ENCODE measurements at places on chromosomes 3 and 15.
A peak's percentile ranks its signal among the peaks of the same experiment; 100 is the strongest.

DNA sequence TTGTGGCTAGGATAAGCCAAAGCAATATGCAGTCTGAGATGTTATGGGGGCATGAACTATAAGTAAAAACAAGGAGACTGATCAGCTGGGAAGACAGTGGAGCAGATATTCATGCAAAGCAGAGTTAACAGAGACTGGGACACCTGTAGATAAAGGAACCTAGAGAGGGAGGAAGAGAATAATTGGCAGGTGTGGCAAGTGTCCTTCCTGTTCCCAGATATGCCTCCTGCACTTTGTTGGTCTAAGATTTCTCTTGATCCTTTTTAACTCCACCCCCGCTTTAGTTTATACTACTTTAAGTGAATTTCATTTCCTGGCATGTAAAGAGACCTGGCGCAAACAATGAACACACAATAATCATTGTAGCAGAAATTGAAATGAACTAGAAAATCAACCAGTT is 169.4 kb downstream of the CNTN6 start:
- DNase-seq, result no peak

- no peak for DNase-seq
These were observed 489.1 kb downstream of the ROBO1 start for GRCh38 chr3:79278681-79279080.

GRCh38 chr3:166837535-166837934 is 542.6 kb downstream of the ZBBX start:
- no peak for DNase-seq

DNA sequence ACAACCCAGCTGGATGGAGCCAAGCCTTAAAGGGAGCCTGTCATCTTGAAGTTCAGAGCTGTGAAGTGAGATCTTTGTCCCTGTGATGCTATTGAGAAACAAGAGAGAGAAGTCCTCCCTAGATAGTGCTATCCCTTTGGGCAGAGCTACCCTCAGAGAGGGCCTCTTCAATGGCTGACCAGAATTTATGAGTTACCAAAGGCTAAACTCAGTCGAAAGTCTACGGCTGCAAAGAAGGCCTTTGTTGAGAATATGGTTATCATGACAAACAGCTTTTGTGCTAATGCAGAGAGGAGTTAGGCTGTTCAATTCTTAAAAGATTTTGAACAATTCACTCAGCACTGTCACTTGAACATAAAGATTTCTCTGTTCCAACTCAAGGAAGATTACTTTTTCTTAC is 65.9 kb upstream of the C3orf80 start:
- no peak for DNase-seq

DNA sequence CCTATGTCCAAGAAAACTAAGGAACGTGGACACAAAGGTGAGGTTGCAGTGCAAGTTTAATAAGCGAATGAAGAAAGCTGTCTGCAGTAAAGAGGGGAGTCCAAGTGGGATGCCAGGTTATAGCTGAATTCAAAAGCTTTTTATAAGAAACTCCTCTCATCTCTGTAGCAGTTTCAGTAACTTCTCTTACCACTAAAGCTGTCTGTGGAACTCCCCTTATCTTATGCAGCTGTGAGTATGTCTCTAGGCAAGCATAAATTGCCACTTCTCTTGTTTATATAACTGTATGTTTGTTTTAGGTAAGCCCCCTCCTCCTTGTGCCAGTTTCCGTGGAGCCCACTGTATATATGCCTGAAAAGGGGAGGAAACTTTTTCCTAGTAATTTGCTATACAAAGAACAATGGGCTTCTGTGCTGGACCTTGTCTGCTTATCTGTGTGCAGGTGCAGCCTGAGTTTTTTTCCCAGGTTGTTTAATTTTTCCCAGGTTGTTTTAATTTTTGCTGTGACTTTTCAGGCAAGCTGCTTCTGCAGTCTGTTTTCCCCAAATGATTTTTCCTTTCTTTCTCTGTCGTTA is 875.1 kb upstream of the EPHA6 start:
- DNase-seq, result no peak

DNA sequence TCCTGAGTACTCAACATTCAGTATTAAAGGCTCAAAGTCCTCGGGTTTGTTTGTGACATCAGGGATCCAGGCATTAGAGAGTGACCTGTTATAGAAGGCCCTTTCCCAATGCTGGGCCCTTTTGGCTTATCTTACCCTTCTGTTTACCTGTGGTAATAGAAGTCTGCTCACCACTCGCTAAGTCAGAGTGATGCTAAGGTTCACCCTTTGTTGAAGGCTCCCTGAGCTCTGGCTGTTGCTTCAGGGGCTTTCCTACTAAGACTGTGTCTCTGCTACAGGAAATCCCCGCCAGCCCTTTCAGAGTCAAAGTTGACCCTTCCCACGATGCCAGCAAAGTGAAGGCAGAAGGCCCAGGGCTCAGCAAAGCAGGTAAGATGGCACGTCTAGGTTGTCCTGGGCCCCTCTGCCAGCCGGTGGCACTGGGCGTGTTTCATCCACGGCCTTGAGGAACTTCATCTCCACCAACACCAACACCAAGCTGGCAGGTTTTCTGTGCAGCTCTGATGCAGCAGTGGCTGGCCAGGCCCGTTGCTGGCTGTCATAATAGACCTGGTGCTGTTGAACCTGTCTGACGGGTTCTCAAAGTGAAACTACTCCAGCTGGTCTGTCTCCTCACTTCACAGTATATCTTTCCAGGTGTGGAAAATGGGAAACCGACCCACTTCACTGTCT is 99.1 kb downstream of the DNASE1L3 start:
- DNase-seq, result no peak

GRCh38 chr3:95655363-95655986 is 1158.9 kb upstream of the EPHA6 start:
- DNase-seq, result no peak

- DNase-seq, result no peak
These were observed 151.5 kb upstream of the BHLHE40 start for GRCh38 chr3:4827767-4828166.

- no peak for DNase-seq
These were observed 55.8 kb upstream of the LMCD1 start for GRCh38 chr3:8445861-8446260.

GRCh38 chr3:15427182-15427880 is at the start of the genes EAF1 and METTL6:
EAF1 (plus strand) TSS chr3:15427598; CDS start chr3:15427780, 182 bp downstream.
METTL6 (minus strand) TSS chr3:15427544; CDS start chr3:15426511, 1,033 bp downstream.
- DNase-seq, result peak; percentile 1

DNA sequence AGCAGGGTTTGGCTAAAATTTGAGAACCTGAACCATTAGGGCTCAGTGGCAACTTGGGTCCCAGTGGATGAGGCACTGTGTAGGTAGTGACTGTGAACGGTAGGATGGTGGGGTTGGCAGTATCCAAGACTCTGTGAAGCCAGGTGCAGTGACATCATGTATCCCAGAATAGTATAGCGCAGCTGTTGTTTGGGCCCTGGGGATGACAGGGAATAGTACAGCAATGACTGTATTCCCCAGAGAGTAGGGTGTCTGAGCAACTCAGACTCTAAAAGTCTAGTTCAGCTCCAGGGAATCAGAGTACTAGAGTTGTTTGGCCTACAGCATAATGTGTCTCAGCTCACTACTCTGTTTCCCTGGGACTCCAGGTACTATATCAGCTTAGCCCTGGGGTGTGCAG is 20.7 kb upstream of the PPP2R3A start:
- no peak for DNase-seq

DNA sequence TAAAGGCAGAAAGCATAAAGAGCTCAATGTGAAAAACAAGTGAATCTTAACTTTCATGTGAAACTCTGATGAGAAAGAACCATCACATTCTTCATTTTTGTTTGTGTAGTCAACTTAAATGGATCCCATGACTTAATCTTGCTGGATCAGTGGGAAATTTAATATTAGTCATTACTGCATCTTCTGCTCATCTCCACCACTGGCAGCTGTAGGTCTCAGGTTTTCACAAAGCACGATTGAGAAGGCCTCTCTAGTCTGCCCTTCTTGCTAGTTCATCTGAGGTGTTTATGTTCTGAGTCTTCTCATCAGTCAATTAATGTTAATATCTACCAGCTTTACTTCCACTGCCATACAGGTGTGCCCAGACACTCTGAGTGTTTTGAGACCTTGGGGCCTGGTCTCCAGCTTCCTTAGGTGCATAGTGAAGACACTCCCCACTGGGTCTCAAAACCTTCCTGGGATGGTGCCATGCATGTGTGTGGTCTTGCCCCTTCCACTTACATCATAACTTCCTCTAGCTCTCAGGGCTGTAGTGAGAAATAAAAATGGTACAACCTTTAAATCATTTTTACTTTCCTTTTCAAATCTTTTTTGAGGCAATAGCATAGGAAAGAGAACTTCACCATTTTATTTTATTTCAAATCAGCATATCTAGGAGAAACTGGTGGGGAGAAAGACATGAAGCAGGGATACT is 421.6 kb upstream of the CBLB start:
- DNase-seq, result no peak

DNA sequence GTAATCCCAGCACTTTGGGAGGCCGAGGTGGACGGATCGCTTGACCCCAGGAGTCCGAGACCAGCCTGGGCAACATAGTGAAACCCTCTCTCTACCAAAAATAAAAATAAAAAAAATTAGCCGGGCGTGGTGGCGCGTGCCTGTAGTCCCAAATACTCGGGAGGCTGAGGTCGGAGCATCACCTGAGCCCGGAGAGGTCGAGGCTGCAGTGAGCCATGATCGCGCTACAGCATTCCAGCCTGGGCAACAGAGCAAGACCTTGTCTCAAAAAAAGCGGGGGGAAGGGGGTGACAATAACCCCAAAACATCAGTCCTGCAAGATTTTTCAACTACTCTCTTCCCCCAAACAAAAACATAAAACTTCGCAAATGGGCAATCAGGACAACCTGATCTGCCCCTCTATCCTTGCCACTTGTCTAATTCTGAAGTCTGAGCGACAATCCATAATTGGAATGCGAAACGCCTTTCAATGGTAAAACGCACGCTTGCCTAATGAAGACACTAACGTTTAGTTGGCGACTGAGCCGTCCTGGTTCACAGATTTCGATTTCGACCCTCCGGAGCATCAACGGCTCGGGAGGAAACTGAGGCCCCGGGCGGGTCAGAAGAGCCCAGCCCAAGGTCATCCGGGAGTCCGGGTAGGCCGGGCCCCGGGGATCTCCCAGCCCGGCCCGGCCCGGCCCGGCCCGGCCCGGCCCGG is 868 bp downstream of the BTBD1 start:
- DNase-seq, result no peak

DNA sequence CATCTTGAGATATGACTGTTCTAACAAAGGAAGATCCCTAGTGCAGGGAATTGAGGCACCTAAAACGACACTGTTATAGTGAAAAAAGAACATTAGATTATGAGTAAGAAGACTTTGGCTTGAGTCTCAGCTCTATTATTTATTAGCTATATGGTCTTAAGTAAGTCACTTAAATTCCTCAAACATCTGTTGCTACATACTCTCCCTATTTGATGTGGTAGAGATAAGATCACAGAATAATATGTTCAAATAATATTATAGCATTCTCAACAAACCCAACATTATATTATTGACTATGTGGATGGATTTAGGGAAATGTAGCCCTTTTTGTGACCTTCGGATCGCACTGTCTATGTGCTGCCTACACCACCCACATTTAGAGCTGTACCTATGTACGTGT is 136.9 kb downstream of the P2RY1 start:
- no peak for DNase-seq

GRCh38 chr3:107674371-107674770 is 151.6 kb downstream of the BBX start:
- DNase-seq, result no peak

DNA sequence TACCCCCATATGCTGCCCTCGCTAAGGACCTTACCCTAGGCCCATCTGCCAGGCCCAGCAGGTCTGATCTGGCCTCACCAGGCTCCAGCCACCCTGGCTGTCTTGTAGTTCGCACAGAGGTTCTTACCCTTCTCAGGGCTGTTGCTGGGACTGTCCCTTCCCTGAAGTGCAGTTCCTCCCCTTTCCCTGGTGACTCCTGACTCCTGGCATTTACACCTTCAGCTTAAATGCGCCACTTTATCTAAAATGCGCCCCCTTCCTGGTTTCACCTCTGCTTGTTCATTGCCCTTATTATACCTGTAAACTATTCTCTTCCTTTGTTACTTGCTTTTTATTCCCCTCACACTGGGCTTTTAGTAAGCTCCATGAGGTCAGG is 835 bp upstream of the TTLL3 start:
- no peak for DNase-seq

GRCh38 chr15:92580933-92581445 is 74.6 kb downstream of the FAM174B start:
- no peak for DNase-seq

DNA sequence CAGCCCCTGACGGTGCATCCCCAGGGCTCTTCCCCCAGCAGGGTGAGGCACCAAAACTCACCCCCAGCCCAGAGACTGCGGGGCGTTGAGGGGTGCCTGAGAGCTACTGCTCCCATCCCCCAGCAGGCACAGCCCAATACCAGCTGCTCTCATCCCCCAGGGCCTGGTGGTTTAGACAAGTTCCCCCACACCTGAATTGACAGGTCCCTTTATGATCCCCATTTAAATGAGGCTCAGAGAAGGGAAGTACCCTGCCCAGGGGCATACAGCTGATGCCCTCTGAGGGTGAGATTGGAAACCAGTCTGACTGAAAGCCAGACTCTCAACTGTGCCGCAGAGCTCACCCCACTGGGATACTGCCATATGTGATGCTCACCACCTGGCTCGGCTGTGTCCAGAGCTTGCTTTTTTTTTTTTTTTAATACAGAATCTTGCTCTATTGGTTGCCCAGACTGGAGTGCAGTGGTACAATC is 20.1 kb downstream of the DUSP7 start:
- DNase-seq, result no peak

DNA sequence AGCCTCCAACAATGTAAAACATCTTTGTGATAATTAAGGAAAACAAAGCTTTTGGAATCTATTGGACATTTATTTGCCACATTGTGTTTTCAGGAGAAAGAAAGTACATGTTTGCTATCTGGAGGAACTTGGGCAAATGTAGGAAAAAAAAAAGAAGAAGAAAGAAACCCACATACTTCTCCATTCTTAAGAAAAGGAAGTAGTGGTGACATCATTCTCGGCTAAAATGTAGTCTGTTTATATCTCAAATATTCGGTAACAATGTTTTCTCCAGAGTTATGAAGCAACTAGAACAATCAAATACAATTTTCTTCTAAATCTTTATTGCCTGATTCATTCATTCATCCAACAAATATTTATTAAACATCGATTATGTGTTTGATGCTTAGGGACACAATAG is 2.3 kb upstream of the TGFBR2 start:
- no peak for DNase-seq

- no peak for DNase-seq
These were observed 311.6 kb downstream of the EPHA6 start for GRCh38 chr3:97125902-97126499.

DNA sequence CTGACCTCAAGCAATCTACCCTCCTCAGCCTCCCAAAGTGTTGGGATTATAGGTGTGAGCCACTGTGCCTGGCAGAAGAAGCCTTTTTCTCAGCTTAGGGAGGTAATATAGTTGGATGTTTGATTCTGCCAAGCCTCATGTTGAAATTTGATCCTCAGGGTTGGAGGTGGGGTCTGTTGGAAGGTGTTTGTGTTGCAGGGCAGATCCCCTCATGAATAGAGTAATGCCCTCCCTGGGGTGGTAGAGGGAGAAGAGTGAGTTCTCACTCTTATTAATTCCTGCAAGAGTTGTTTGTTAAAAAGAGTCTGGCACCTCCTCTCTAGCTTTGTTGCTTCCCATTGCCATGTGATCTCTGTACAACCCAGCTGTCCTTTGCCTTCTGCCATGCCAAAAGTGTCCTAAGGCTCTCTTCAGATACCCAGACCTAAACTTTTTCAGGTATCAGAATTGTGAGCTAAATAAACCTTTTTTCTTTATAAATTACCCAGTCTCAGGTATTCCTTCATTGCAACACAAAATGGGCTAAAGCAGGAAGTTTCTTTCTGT is 16.4 kb downstream of the NECTIN3 start:
- DNase-seq, result no peak
